ENCODE measurements at places on chromosomes 1 and 21.

- no peak for DNase-seq
These were observed 9.7 kb downstream of the CHML start for GRCh38 chr1:241630476-241630875.

DNA sequence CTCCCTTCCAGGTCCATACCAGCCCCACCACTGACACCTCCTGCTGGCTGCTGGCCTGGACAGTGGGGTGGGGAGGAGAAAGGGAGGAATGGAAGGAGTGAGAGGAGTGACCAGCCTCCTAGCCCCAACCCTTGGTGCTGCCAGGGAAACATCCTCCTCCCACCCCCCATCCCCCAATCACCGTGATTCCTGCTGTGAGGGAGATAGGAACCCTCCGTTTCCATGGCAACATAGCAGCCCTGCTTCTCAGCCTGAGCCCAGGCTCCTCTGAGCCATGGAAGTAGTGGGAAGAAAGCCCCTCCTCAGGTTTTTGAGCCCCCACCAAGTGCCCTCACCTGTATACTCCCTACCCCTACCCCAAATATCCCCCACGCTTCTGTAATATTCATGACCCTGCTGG is 44.4 kb upstream of the SCMH1 start:
- peak; percentile 75 for DNase-seq

GRCh38 chr1:101728029-101728428 is 268.7 kb downstream of the OLFM3 start:
- DNase-seq, result no peak

GRCh38 chr1:246801241-246802020 is 77.2 kb downstream of the SCCPDH start:
- DNase-seq, result no peak

- no peak for DNase-seq
These were observed 298.2 kb upstream of the ESRRG start for GRCh38 chr1:217021400-217021799.

GRCh38 chr1:3483801-3484444 is 29.5 kb downstream of the ARHGEF16 start:
- DNase-seq, result peak; percentile 95

DNA sequence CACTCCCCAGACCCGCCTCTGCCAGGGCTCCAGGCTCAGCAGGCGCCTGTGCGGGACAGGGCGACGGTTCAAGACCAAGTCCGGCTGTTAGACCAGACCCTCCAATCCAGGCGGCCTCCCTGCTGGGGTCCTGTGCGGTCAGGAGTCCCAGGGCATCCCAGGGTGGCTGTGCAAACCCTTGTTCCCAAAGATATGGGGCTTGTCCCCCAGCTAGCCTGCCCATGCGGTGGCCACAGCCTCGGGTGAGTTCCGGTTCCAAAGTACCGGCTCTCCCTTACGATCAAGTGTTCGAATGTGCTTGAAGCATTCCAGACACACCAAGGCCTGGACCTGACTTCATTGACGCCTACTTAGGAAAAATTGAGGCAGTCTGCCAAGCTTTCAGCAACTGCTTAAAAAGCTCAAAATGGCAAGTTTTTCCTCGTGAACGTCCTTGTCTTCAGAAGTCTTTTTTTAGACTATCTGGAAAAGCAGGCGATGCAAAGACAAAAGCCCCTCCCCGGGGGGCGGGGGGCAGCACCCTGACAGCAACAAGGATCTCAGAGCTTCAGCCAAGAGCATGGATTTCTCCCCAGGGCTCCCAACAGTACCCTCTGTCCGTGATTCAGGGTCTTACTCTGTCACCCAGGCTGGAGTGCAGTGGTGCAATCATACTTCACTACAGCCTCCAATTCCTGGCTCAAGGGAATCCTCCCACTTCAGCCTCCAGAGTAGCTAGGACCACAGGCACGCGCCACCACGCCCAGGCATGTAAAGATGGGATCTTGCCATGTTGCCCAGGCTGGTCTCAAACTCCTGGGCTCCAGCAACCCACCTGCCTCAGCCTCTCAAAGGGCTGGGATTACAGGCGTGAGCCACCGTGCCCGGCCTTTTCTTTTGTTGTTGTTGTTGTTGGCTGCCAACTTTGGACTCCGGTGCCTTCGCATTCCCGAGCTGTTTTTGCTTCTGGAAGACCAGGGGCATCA is 2.3 kb downstream of the FAAP20 start:
- no peak for DNase-seq

DNA sequence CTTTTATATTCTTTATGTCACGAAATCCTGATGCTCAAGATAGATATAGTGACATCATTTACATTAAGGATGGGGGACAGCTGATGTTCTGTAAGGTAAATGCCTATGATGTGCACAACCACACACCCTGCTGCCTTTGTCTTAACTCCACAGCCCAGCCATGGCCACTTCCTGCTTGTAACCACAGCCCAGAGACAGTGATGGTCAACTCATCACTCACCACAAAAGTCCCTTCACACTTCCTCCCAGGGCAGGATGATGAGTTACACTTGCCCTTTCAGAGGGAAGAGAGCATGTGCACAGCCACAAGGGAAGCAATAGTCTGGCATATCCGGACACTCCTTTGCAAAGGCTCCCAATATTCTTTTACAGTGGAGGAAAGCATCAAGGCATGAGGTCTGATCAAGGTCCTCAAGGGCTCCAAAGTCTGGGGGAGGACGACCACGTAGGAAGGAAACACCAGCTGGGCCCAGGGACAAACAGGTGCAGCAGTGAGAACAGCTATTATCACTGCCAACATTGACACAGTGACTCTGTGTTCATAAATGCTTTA is 53.8 kb downstream of the PLPP3 start:
- no peak for DNase-seq

DNA sequence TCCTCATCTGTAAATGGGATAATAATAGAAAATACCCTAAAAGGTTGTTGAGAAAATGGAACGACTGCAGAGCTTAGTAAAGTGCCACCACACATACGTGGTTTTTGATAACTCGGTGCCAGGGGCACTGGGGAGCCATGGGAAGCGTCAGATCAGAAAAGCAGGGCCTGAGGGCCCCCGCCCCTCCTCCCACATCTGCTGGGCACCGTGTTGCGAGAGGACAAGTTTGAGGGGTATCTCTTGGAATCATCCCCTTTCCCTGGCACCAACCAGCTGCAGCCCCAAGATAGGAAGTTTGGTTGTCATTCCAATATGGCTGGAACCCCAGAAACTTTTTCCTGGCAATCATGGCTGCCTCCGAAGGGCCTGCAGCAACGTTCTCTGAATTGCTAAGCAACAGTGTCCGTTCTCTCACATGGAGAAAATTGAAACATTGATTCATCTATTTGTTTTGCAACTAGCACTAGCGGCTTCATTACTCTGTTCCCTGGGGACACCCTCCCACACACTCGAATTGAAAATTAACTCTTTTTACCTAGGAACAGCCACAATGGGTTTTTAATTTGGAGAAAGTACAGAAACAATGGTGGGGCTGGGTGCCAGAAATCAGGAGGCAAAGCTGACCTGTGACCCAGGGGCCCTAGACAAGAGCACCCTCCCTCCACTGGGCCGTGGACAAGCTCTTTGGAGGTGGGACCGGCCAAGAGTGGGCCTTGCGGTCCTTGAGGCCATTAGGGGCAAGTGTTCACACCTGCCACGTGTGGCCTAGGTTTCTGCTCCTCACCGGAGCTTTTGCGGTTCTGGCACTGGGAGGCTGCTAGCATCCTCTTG is 190.0 kb upstream of the VAMP3 start:
- no peak for DNase-seq

DNA sequence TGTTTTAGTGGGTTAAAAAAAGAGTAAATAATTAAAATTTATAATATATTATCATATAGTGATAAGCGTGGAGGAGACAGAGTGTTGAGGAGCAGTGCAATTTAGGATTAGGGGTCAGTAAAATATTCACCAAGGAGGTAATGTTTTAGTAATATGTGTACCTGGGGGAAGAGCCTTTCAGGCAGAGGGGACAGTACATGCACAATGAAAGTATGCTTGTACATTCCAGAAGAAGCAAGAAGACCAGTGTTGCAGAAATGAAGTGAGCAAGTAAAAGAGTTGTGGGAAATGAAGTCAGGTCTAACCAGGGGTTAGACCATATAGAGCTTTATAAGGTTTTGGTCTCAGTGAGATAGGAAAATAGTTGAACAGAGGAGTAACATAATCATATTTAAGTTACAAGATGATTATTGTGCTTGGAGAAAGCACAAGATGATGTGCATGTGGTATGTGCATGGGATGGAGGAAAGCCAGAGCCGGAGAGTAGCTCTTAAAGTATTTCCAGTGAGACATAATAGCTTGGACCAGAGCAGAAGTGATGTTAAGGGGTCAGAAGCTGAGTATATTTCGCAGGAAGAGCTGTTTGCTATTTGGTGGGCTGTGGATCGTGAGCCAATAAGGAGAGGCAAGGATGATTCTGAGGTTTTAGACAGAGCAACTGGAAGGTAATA is 44.8 kb downstream of the SNX7 start:
- DNase-seq, result no peak

- no peak for DNase-seq
These were observed 42.6 kb upstream of the SRRM1 start for GRCh38 chr1:24600551-24600950.

- DNase-seq, result no peak
These were observed 149.5 kb upstream of the B3GALT2 start for GRCh38 chr1:193335806-193336428.

- no peak for DNase-seq
These were observed 149.9 kb downstream of the CHRM3 start for GRCh38 chr1:239536165-239536849.

DNA sequence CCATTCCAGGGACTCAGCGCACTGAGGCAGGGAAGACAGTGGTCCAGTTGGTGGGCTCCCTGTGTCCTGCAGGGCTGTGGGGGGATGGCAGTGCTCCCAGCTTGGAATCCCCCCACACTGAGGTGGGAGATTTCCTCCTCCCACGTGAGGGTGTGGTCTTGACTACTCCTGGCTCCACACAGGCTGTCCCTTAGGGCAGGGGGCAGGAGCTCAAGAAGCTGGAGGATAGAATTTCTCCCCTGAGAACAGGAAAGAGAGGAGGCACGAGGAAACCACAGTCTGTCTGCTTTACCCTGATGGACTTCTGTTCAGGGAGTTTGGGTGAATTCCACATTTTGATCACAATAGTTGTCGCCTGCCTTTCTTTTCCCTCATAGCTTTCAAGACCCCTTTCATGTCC is 62.1 kb downstream of the CACNA1E start:
- DNase-seq, result no peak

GRCh38 chr1:154351363-154352068 is 26.2 kb downstream of the ATP8B2 start:
- no peak for DNase-seq

- DNase-seq, result no peak
These were observed 40.5 kb upstream of the KRTAP19-8 start for GRCh38 chr21:31078796-31079195.

GRCh38 chr21:20538039-20538658 is 460.1 kb upstream of the NCAM2 start:
- no peak for DNase-seq

- DNase-seq, result no peak
These were observed 213.5 kb downstream of the RPS6KC1 start for GRCh38 chr1:213264531-213264930.

- no peak for DNase-seq
These were observed 53.1 kb downstream of the LMX1A start for GRCh38 chr1:165303386-165303785.

DNA sequence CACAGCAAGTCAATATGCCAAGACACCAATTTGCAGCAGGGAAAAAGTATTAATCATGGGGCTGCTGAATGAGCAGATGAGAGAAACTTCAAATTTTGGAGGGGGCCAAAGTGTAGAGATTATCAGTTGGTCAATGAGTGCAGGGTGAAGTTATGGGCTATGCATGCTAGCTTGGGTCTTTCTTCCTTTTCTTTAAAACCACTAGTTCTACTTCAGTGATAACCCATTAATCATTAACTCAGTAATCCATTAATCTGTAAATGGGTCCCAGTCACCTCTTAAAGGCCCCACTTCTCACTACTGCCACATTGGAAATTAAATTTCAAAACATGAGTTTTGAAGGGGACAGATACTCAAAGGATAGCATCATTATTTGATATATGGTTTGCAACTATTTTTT is 688.6 kb upstream of the ADGRL4 start:
- no peak for DNase-seq

DNA sequence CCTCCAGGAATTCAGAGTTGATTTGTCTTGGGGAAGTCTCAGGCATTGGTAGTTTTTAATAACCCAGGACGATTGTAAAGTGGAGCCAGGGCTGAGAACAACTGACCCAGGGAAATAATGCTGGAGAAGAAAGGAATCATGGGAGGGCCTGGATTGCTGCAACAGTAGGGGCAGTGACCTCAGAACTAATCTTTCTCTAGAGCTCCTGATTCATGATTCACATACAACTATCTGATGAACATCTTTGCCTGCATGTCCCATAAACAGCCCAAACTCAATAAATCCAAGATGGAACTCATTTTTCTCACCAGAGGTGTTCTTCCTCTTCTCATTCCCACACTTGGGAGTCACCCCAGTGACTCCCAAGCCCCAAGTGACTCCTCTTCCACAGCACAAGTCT is 8.1 kb upstream of the G0S2 start:
- no peak for DNase-seq

DNA sequence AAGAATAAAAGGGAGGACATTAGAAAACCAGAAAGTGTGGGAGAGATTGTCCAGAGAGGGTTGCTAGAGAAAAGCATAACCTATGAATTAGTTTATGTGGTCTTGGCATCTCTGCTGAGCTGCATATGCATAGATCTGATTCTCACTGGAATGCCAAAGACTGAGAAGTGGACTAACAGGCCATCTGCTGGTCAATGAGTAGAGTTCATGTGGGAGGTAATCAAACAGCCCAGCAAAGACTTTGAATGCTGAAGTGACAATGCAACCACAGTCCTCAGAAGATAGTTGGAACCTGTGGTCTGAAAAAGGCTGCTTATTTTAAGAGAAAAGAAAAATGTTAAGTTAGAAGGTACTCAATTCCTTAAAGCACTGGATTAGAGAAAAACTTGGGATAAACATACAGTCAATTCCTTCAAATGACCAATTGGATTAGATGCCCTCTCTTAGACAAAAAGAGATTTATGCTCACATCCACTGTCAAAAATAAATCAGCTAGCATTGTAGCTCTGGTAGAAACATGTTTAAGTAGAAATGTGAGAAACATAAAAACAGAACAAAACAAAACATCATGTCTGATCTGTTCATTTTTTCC is 382.8 kb downstream of the AMY1C start:
- peak; percentile 60 for DNase-seq

DNA sequence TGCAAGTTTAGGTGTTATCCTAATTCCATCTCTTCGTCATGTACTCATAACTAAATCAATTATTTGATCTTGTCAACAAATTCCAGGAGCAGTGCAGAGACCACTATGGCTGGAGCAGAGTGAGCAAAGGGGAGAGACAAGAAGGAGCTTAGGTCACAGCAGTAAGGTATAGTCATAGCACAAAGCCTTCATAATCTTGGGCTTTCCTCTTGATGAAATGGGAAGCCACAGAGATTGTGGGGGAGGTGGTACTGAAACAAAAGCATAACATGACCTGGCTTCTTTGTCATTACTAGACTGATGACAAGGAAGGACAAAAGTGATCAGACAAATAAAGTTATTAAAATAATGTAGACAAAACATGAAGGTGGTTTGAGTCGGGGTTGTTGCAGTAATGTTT is 60.1 kb upstream of the PTGS2 start:
- no peak for DNase-seq

GRCh38 chr1:161817176-161817730 is 51.1 kb downstream of the ATF6 start:
- no peak for DNase-seq
